NCI-H82 (cell line): ENCODE measurements at places on chromosomes 7 and 10.
A peak's percentile ranks its signal among the peaks of the same experiment; 100 is the strongest.

DNA sequence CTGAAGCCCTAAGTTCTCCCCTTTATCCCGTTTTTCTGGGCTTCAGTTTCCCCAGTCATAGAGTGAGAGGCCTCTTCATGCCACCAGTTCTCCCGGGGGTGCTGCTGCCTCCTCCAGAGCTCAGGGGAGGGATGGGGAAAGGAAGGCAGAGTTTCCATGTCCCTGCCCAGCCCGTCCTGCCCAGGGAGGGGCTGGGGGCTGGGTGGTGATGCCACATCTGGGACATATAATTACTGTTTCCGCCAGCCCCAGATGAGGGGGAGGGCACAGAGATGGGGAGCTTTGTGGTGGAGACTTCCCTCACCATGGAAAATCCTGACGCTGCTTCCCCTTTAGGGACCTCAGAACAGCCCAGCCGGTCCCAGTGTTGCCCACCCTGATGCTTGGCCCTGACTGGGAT, 4.1 kb downstream of the AQP1 start:
- no peak for DNase-seq

DNA sequence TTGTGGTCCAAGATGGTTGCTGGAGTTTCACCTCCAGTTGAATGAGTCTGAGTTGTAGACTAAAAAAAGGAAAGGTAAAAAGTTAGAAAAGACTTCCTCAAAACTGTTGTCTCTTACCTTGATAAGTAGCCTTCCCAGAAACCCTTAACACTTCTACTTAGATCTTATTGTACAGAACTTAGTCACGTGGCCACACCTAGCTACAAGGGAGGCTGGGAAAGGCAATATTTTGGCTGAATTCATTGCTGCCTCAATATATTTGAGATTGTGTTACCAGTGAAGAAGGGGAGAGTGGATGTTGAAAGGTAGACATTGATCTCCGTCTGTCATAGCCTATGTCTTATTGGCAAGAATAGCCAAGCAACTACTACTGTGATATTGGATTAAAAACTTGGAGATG, 35.5 kb upstream of the VDAC2 start:
- DNase-seq = no peak

DNA sequence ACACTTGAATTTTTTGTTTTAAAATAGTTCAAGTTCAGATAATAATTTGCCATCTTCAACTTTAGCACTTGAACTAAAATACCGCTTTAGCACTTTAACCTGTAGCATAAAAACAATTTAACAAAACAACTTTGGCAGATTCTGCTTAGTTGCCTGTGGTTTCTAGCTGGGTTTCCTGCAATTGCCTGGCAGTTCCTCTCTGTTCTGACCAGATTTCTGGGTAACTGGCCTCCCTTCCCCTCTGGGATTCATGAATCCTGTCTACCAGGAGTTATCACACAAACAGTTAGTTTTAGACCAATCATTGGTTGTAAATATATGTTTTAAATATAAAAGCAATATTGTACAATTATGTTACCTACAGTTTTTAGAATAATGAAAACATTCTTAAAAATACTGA, 89.8 kb upstream of the HDAC9 start:
- no peak for DNase-seq

DNA sequence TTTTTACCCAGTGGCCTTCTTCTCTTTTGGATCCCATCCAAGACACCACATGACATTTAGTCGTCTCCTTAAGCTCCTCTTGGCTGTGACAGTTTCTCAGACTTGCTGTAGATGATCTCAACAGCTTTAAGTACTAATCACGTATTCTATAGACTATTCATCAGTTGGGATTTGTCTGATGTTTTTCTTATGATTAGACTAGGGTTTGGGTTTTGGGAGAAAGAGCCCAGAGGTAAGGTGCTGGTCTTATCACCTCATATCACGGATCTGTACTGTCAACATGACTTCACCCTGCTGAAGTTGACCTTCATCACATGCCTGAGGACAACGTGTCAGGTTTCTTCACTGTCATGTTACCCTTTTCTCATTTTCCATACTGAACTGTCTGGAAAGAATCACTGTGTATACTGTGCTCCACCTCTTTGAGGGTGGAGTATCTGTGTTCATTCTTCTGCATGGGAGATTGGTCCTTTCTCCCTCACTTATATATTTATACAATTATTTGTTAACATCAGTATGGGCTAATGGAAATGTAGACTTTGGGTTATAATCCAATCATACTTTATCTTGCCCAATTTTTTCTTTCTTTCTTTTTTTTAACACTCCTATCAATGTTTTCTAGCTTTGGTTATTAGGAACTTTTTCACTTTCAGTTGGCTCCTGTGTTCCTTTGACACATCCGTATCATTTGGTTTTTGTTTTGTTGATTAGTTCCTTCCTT, 6.4 kb upstream of the HKDC1 start:
- DNase-seq = peak; percentile 51

DNA sequence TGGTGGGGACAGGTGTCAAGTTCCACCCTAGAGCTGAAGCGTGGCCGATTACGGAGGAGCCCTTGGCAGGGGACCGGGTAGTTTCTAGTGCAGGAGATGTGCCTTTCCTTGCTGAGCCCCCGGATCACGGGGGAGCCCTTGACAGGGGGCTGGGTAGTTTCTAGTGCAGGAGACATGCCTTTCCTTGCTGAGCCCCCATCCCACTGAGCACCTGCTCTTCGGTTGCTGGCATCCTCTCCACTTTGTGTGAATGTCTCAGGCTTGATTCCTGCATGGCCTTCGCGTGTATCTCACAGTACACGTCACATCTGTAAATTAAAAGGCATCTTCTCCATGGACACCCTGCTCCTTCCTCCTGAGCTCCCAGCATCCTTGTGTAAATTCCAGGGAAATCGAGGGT, 263.5 kb downstream of the ADARB2 start:
- no peak for DNase-seq

DNA sequence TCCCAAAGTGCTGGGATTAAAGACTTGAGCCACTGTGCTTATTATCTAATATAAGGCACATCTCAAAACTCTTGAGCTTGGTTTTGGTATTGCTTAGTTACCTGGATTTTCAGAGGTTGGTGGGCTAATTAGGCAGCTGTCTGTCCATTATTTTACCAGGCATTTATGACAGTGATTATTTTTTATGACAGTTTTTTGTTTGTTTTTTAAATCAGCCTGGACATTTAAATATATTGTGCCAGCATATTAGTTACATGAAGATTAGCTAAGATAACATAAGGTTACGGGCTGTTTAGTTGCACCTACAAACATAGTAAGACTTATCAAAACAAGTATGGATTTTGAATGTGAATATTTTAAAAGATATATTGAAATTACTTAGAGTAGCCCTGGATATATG, 2.6 kb upstream of the ZRANB1 start:
- peak; percentile 1 for DNase-seq

GRCh38 chr10:60883187-60883586, 60.8 kb downstream of the RHOBTB1 start:
- DNase-seq = peak; percentile 53

- DNase-seq = no peak
Measured at GRCh38 chr10:126917975-126918908, 13.0 kb downstream of the DOCK1 start.

DNA sequence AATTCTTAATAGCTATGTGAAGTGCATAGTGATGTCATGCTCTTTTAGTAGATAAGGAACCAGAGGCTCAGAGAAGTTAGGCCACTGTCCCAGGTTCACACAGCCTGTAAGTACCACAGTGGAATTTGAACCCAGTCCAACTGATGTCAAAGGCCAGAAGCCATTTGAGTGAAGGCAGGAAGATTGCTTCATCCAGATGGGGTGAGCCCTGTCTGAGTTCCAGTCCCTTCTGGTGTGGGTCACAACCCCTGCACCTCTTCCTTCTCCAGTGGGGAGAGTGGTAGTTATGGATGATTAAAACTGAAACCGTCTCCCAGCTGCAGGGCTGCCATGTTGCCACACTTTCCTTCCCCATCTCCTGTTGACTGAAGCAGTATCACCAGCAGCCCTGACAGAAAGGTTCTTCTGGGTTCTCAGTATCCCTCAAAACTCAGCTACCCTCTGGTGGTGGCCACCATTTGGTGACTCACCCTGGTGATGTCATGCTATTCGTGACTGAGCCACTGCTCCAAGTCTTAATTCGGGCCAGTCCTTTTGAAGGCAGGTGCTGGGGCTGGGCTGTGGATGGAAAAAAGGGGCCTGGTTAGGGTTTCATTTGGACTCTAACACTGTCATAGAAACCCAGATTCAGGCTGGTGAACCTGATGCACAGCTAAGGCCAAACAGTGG, 1.5 kb upstream of the C10orf95 start:
- DNase-seq = peak; percentile 62

DNA sequence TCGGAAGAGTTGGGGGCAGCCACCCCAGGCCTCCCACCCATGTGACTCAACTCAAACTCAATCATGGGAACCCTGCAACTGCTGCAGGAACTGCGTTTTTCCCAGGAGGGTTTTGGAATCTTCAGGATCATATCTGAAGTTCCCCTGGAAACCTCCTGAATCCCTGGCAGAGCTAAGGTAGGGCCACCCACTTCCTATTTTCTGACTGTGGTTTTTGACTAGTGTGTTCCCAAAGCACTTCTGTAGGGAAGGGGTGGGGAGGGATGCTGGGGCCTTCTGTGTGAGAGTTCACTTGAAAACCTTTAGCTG, 127.6 kb upstream of the UNC5B start:
- DNase-seq = no peak

GRCh38 chr7:43439631-43440401, 143.1 kb upstream of the STK17A start:
- DNase-seq = peak; percentile 83

DNA sequence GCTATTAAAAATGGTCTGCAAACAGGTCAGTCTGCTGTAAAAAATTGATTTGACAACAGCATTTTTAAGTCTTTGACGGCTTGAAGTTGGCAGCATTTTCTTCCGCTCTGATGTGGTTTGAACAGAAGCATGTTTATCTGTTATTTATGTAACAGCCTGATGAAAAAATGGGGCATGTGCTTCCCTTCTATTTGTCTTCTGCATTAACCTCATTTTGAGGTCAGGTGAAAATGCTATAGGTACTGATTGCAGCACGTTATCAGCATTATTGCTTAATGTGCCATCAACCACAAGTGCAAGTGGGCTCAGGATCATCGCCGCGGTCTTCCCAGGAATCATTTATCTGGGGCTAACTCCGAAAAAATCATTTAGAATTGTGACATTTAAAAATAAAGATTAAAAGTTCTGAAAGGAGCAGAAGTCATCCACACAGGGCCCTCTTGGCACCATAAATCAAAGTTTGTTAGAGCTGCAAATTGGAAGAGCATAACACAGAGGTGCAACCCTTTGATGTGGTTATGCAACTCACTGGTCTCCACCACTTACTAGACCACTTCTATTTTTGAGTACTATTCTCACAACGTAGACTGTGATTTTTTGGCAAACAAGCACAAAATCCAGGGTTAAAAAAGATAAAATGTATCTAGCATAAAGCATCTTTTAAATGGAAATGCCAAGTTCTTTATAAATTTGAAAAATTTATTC, 307.7 kb downstream of the MDFIC start:
- DNase-seq = no peak

- no peak for DNase-seq
Measured at GRCh38 chr10:7696545-7696944, 6.6 kb upstream of the ITIH2 start.
